ENCODE measurements at places on chromosomes 4 and X.

DNA sequence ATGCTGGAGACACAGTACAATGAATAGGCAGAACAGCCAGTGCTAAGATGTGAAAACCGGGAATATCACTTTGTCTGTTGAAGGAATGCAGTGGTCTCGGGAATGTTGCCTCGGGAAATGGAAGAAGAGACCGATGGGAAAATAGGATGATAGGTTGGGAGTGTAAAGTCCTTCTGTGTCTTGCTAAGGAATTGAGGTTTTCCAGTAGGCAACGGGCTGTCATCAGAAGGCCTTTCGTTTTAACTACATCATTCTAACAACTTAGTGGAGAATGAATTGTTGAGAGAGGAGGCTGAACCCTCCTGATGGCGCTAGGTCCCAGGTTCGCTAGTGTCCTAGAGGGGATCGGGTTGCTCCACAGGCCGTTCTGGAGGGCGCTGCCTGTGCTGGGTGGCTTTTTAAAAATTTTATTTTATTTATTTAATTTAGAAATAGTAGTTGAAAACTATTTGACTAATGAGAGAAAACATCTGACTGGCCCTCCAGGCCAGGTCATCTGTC, 730 bp downstream of the VBP1 start:
- DNase-seq = no peak

GRCh38 chrX:150548251-150548650, 20.2 kb upstream of the MTM1 start:
- no peak for DNase-seq

GRCh38 chrX:113330416-113330815, 489.8 kb upstream of the AMOT start:
- no peak for DNase-seq

DNA sequence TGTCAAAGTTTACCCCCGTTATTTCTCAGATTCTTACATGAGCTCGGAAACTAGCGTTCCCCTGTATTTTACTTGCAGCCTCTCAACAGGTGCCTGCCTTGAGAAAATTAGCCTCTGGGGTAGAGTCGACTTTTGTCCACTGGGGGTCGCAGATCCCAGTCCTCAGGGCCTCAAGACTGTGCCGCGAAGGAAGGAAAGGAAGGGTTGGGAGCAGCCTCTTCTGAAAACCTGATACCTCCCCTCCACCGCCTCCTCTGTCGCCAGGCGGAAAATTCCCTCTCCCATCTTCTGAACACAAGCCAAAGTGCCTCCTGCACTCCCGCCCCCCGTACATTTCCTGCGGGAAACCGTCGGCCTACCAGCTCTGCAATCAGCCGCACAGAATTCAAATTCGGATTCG, 44.4 kb upstream of the TMSB15B start:
- DNase-seq = peak; percentile 50

GRCh38 chrX:102765217-102765616, 44.7 kb downstream of the GPRASP3 start:
- no peak for DNase-seq

DNA sequence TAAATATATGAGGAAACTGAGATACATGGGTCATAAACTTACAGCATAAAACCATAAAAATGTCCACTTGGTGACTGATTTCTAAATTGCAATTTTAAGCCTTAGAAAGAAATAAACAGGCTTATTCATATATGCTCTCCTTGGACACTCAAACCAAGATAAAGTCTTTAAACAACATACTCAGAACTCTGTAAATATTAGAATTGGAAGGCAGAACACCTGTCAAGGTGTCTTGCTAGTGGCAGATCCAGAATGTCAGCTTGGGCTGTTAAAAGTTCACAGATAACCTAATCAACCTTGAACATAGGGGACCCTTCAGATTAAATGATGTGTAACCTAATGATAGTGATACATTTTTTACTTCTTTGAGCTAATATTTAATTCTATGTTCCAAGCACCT, 208.1 kb upstream of the ARSJ start:
- DNase-seq = no peak

GRCh38 chr4:124753941-124754581, 41.5 kb upstream of the ANKRD50 start:
- no peak for DNase-seq

- DNase-seq = no peak
Observed at GRCh38 chrX:31717474-31717873, 645.6 kb upstream of the FTHL17 start.

DNA sequence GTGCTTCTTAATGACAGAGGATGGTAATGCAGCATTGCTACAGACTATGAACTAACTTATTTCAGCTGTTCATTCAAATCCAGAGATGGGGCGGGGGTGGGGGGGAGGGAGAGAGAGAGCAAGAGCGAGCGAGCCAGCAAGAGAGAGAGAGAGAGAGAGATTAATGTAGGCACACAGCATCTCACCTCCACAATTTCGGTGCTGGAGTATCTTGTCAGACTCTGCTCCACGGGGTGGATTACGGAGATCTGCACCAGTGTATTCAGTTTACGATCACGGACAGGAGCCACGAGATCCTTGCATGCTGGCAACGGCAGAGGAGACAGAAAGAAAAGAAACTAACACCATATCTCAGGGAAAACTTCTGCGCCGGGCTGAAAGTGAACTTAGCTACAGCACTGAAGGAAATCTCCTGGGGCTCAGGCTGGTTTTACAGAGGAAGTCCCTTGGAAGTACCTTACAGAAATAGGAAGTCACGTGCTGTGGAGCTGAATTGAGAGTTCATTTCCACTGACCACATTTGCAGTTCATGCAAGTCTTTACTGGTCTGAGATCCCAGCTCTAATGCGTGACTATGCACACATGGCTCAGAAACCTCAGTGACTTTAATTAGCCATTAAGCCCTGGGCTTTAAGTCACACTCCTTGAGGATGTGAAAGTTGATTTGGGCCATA, 440.9 kb downstream of the INPP4B start:
- DNase-seq = peak; percentile 52

GRCh38 chr4:11471618-11472017, 42.9 kb upstream of the HS3ST1 start:
- DNase-seq = peak; percentile 66
